ENCODE measurements at places on chromosomes 16 and 17.

DNA sequence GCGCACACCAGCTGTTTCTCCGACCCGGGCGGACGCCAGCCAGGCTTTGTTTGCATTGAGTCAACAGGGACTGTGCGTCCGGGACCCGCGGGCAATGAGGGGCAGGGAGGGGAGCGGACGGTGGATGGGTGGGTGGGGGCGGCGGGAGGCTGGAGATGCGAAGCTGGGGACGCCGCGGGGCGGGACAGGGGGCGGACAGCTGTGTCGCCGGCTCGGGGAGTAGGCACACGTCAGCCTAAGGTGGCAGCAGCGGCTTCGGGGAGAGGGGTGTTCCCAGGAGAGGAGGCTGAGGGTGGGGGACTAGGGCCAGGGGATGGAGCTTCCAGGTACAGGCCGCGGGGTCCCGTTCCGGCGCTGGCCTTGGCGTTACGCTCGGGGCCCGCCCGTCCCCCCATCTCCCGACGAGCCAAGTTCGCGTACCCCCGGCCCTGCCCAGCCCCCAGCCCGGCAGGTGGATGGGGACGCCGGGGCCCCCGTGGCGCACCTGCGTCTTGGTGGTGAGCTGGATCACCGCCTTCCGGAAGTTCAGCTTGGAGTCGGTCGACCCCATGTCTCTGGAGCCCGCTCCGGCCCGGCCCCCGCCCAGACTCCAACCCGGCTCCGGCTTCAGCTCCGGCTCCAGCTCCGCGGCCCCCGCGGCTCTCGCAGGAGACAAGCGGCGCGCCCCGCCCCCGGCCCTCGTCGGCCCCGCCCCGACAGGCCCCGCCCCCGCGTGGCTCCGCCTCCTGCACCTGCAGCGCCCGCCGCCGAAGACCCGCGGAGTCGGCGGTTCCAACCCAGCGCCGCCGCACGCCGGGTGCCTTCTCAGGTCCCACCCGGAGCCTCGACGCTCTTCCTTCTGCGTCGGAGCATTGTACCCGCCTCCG, at the start of gene HID1:
Gene HID1, minus strand, starts transcription at position 653 of the 866 bp plus-strand sequence. Its CDS starts 103 bp downstream, at position 550.
- peak; percentile 89 for DNase-seq

- DNase-seq: peak; percentile 72
These were observed 43.0 kb upstream of the TANGO6 start for GRCh38 chr16:68800257-68800875.

DNA sequence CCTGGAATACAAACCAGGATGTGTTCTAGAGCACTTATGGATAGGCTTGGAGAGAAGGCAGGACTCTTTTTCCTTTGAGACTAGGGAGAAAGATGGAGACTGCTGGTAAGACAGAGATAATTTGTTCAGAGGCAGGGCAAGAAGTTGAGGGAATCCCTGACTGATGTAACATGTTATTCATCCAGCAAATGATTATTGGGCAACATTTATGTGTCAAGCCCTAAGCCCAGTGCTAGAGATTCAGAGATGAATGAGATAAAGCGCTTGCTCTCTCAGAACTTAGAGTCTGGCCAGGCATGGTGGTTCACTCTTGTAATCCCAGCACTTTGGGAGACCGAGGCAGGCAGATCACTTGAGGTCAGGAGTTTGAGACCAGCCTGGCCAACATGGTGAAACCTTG, 47.8 kb upstream of the NUFIP2 start:
- no peak for DNase-seq

DNA sequence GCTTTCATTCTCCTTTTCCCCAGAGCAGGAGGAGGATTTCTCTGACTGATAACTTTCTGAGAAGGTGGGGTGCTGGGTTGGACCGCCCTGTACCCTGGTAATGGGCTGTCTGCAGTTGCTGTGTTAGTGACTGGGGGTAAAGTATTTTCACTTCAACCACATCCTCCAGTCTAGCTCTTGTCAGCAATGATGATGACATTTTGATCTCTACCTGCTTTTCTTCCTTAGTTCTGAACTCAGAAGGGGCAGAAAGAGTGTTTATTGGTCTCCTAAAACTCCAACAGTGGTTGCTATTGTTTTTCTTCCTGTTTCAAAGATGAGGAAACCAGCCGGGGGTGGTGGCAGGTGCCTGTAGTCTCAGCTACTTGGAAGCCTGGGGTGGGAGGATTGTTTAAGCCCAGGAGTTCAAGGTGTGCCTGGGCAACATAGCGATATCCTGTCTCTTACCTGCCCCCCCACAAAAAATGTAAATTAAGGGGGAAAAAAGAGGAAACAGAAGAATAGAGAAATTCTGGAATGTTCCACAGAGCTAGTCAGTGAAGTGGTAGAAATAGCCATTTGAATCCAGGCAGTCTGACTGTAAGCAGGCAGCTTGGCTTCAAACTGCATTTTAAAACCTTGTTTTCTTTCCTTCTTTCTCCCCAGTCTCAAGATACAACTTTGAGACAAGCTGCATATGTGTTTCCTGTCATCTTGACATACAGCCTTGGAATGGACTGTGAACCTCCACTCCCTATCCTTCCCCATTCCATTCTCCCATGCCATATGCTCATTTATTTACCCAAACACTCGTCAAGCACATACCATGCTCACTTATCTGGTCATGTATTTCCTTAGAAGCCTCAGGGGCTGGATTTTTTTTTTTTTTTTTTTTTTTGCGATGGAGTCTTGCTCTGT, 3.3 kb upstream of the N4BP1 start:
- DNase-seq: no peak

GRCh38 chr17:19713901-19714361, 2.5 kb downstream of the SLC47A2 start:
- DNase-seq: no peak

GRCh38 chr16:28181515-28181914, 30.2 kb downstream of the XPO6 start:
- no peak for DNase-seq

DNA sequence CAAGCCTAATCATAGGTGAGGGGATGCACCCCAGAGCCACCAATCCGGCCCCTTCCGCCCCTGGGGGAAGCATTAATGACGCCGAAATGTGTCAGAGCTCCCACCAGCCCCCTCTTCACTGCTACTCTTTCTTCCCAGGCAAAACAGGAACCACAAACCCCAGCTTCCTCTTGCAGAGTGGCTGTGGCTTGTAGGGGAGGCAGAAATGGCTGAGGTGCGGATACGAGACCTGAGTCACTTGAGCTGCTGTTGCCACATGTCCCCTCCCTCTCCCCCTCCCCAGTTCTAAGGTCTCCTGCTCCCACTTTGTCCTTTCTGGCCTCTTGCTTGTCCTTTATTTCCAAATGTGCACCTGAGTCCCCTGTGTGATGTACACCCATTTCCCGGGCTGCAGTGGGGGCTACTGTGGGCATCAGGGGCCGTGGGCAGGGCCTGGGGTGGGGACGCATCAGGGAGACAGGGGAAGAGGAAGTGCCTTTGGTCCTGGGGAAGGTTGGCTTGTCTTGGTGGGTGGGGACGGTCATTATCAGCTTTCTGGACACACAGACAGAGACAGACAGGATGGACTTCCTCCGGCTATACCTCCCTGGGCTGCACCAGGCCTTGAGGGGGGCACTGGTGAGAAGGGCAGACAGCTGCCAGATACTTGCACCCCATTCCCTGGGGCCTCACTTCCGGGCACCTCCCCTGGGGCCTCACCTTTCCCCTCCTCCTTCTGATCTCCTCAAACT, at the start of gene APOBR:
Gene APOBR, plus strand, starts transcription at position 523 of the 731 bp plus-strand sequence. Its CDS starts 39 bp downstream, at position 562.
- DNase-seq: no peak

- no peak for DNase-seq
These were observed 12.8 kb upstream of the MT4 start for GRCh38 chr16:56551796-56552738.

- no peak for DNase-seq
These were observed 6.6 kb upstream of the SLC12A3 start for GRCh38 chr16:56858374-56858773.

DNA sequence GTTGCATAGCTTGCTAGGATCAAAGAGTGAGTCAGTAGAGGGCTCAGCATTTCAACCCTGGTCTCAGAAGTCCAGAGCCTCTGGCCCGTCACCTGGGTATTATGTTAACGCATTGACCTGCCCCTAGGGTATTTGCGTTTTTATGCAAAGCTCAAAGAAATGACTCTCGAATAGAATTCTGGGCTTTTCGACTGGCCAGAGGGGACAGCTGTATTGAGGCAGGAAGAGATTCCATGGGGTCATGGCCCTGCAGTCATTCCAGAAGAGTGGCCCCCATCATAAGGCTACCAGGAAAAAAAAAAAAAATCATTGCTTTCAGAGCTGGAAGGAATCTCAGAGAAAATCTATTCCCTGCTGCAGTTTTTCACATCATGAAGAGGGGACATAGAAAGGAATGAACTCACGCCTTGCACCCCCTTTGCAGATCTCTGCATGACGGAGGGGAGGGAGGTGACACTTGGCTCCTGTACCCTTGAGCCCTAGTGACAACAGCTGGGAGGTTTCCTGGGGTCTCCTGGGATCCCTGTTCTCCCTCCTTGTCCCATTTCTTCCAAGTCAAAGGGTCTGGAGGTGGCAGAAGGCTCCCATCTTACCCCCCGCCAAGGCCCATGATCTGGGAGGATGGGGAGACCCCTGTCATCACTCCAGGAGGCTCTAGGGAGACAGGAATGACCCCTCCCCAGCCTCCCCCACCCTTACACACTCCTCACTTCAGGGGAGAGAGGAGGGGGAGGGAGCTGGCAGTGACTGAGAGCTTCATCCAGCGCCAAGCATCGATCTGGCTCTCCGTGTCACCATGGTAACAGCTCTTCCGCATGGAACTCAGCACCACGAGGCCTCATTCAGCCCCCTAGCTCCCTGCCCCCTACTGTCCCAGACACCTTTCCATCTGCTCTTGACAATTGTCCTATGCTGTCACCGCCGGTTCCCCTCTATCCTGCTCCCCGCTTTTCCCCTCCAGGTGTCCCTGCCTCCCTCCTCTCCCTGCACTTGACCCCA, 35.8 kb downstream of the GP2 start:
- no peak for DNase-seq

DNA sequence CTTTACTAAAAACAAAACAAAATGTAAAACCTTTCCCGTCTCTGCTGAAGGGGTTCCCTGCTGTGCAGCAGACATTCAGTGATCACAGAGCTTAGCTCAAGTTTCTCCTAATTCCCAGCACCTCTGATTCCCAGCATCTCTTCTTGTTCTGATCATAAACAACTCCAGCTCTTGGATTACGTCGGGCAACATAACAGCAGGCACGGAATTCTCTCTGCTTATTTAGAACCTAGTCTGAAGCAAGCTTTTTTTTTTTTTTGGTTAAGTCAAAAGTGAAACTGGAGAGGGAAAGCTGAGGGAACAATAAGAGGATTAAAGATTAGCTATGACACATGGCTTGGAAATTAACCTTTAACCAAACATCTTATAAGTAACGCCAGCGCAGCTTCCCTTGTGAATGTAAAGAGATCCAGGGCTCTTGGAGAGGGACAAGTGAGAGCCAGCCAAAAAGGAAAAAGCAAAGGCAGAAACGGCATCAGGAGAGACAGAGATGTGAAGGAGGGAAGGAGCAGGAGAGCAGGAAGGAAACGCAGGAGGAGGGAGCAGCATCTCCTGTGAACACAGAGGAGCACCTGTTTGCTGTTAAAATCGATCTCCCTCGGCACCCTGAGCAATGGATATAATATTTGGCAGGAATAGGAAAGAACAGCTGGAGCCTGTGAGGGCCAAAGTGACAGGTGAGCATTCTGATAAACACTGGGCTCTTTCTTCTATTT, at the start of gene BCO1:
Gene BCO1, plus strand, starts transcription at position 394 of the 716 bp plus-strand sequence. Its CDS starts 220 bp downstream, at position 614.
- DNase-seq: no peak
